ENCODE measurements at places on chromosomes 7 and 10. TPM values are rescaled to one million over a fixed set of nuclear protein-coding genes. Genes with fewer than 3 reads are reported as not detected.

DNA sequence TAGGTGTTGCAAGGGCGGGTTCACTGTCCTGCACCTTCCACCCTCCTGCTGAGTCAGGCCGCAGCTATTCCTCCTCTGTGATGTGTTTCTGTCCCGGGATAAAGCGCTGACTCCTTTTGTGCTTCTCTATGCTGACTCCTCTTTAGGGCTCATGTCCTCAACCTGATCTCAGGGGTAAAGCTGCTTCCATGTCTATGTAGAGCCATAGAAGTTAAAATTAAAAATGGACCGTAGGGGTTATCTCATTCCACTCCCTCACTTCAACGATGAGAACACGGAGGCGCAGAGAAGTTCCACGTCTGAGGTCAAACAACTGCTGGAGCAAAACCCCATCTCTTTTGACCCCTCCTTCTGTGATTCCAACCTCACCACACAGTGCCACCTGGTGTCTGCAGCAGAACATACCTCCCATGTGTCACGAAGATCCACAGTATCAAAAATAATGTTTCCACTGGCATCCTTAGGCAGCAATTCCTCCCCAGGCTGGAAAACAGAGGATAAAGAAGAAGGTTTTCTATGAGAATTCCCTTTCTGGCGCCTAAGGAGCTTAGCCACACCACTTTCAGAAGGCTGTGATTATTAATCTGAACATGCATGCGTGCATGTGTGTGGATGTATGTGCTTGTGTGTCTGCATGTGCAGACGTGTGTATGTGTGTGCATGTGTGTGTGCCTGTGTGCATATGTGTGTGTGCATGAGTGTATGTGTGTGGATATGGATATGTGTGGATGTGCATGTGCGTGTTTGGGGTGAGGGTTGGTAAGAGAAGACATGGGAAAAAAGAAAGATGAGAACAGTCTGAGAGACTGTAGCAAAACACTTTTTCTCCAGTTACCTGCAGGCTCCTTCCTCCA is 81.2 kb upstream of the UCN3 start:
- peak; percentile 83 for DNase-seq

DNA sequence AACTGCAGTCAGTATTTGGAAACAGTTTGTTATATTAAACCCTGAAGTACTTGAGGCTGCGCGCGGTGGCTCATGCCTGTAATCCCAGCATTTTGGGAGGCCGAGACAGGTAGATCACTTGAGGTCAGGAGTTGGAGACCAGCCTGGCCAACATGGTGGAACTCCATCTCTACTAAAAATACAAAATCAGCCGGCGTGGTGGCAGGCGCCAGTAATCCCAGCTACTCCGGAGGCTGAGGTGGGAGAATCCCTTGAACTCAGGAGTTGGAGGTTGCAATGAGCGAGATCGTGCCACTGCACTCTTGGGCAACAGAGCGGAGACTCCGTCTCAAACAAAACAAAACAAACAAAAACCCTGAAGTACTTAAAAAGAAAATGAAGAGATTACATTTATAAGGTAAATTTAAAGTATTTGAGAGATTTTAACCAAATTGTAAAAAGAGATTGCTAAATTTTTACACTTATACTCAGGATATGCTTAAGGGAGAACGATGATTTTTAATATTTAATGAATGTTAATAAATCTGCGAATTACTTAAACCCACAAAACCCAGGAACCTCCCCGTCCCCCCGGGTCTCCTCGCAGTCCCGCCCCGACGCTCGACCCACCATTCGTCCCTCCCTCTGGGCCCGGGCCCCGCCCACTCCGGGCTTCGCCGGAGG is 425 bp upstream of the MTG1 start:
- DNase-seq, result no peak

GRCh38 chr10:132564690-132565089 is 27.1 kb downstream of the INPP5A start:
- no peak for DNase-seq

GRCh38 chr7:86949052-86949778 is 110.2 kb downstream of the ELAPOR2 start:
- DNase-seq, result no peak

GRCh38 chr10:70833601-70834000 is 17.9 kb downstream of the SGPL1 start:
- no peak for DNase-seq

DNA sequence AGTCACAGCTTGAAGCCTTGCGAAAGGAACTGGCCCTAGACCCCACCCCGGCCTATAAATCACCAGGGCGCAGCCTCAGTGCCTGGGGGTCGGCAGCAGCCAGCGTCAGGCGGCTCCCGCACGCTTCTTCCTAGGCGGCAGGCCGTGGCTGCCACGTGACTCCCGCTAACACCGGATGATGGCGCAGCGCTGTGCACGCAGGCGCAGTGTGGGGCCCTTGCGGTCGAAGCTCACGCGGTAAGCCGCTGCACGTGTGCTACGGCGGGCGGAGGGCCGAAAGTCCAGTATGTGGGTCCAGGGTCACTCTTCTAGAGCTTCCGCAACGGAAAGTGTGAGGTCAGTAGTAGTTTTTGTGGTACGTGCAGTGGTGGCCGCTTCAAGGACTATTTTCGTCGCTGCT is at the start of gene STK31:
STK31 (plus strand) TSS at position 220 of the 400 bp plus-strand sequence; CDS start at position 287, 67 bp downstream.
- no peak for DNase-seq

DNA sequence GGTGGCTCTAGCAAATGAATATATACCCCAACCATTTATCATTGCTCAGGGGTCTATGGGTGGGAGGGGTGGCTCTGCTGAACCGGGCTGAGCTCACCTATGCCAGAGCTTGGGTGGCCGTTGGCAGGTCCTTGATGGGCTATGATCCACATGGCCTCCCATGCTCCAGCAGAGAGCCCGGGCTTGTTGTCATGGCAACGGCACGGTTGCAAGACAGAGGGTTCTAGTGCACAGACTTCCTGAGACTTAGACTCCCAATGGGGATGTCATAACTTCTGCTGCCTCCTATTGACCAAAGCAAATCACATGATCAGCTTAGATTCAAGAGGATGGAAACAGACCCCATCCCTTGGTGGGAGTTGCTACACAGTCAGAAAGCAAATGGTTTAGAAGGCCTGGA is 36.4 kb upstream of the CARD11 start:
- no peak for DNase-seq

Gene C10orf67
- total RNA-seq, result 0.21 TPM

Gene ANKRD1
- total RNA-seq, result 0.65 TPM

Gene OPN4
- not detected for total RNA-seq

Gene DNTT
- not detected for total RNA-seq

Gene NKX2-3
- not detected for total RNA-seq

All from MCF 10A (cell line).